ENCODE measurements at places on chromosomes 13 and 19. TPM values are rescaled to one million over a fixed set of nuclear protein-coding genes. Genes with fewer than 3 reads are reported as not detected.

OR7A5 gene
- total RNA-seq: not detected

PLK5 gene
- total RNA-seq: not detected

ZSCAN5C gene
- not detected for total RNA-seq

CATSPERD gene
- total RNA-seq: not detected

ODAD3 gene
- 0.52 TPM for total RNA-seq

RNF17 gene
- not detected for total RNA-seq

WDFY2 gene
- total RNA-seq: 6.1 TPM

FGF22 gene
- total RNA-seq: 1.5 TPM

ZSCAN18 gene
- 0.12 TPM for total RNA-seq

KCNN4 gene
- 72.9 TPM for total RNA-seq

IGFL3 gene
- not detected for total RNA-seq

SLITRK6 gene
- total RNA-seq: not detected

OPA3 gene
- 11.1 TPM for total RNA-seq

SOX1 gene
- not detected for total RNA-seq

- DNase-seq: no peak
Measured at GRCh38 chr13:33283195-33283911, 2.2 kb downstream of the STARD13 start.

GRCh38 chr13:110110783-110111182 is 196.2 kb downstream of the COL4A1 start:
- no peak for DNase-seq

DNA sequence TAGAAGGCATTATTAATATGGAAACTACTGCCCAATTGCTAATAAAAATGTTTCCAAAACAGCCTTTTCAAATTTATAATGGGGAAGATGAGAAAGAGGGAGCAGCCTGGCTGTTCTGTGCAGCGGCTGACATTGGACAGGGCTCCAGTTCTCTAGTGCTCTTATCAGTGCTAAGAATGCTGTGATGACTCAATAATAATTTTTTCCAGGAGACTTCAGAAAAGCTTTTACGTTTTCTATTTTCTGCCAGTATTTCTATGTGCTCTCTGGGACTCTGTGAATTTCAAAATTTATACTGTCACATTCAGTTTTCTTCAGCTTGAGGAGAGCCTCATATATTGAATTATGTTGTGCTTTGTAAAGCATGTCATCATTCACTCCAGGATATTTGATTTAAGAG is 209.6 kb downstream of the VWA8 start:
- DNase-seq: no peak

- DNase-seq: no peak
Measured at GRCh38 chr13:54637366-54637765, 1608.8 kb downstream of the OLFM4 start.

GRCh38 chr19:38095411-38096308 is 128.4 kb downstream of the DPF1 start:
- DNase-seq: peak; percentile 40

DNA sequence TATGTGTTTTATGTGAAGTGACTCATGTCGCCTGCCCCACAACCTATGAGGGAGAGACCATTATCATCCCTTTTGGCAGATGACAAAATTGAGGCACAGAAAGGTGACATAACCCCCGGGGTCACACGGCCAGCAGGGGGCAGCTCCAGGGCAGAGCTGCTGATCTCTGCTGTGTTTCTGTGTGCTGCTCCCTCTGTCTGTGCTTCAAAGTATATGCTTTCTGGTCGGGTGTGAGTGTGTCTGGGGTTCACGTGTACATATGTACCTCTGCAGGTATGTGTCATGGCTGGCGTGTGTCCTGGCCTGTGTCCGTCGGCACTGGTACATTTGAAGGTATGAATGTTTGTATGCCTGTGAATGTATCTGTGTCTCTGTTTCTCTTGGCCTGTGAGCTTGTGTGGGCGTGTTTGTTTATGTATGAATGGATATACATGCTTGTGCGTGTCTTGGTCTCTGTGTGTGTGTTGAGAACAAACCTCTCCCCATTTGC is 7.1 kb downstream of the LIPE start:
- peak; percentile 50 for DNase-seq

DNA sequence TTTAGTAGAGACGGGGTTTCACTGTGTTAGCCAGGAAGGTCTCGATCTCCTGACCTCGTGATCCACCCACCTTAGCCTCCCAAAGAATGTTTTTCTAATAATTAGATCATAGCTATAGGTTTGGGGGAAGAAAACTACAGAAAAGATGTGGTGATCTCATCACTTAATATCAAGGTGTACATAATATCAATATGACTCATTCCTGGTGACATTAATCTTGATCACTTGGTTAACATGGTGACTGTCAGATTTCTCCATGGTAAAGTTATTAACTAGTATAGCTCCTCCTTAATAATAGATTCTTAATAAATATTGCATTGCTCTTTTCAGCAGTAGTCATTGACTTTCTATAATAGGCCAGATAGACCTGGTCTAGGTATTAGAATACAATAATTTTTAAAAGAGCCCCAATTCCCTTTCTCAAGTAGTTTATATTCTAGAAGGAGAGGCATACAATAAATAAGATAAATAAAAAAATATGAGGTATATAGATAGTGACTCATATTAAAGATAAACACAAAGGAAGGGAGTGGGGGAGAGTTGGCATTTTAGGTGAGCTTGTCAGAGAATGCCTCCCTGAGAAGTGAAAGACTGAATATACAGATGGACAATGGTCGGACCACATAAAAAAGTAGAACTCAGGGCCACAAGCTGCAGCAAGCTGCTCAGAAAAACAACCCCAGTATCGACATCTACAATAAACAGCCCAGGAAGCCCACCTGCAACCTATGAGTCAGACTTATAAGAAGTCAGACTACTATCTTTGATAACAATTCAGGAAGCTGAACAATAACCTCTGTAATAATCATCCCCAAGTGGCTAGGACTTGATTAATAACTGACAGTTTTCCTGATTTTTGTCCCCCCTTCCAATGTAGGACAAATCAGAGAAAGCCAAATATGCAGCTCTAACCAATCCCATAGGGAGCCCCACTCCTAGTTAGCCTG is 210.8 kb downstream of the RFC3 start:
- no peak for DNase-seq

GRCh38 chr19:10871711-10872545 is 575 bp downstream of the CARM1 start:
- DNase-seq: no peak

DNA sequence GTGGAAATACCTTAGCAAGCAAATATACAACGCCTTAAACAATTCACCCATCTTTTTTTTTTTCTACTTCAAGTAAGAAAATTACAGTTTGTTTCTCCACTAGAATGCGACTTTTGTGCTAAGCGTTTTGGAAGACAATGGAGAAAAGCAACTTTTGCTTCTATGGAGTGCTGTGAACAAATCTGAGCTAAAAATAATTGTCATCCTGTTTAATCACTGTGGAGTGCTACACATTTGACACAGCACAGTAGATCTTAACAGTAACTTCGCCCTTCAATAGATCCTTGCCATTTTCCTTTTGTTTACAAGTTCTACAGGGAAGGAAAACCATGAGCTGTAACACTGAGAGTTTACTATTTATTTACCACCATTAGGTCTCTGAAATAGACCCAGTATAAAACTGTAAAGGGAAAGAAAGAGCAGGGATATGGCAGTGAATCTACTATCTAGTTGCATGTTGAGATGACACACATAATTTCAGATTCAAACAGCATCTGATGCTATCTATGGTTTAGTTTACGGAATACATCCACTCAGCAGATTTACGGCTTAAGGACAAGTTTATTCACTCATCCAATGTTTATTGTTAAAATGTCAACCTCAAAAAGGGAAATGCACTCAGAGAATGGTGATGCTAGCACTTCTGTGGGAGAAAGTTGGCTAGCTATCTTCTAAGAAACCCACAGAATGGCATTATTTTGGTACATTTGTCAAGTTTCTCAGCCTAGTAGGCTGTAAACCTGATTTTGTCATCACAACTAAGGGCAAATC is 175.3 kb downstream of the VWA8 start:
- DNase-seq: no peak

GRCh38 chr13:42279986-42280385 is 8.0 kb downstream of the AKAP11 start:
- DNase-seq: no peak

Measured in HCT116 (cell line).